Stimulated activated naive B cell treated with anti-CD40 and anti-IgM and Interleukin-4, amounts not matched to agents 10 μg/mL and 1 μg/mL and 100 μg/mL, for 72 hours (primary cell): ENCODE measurements at places on chromosomes 7 and 10.
A peak's percentile ranks its signal among the peaks of the same experiment; 100 is the strongest.

DNA sequence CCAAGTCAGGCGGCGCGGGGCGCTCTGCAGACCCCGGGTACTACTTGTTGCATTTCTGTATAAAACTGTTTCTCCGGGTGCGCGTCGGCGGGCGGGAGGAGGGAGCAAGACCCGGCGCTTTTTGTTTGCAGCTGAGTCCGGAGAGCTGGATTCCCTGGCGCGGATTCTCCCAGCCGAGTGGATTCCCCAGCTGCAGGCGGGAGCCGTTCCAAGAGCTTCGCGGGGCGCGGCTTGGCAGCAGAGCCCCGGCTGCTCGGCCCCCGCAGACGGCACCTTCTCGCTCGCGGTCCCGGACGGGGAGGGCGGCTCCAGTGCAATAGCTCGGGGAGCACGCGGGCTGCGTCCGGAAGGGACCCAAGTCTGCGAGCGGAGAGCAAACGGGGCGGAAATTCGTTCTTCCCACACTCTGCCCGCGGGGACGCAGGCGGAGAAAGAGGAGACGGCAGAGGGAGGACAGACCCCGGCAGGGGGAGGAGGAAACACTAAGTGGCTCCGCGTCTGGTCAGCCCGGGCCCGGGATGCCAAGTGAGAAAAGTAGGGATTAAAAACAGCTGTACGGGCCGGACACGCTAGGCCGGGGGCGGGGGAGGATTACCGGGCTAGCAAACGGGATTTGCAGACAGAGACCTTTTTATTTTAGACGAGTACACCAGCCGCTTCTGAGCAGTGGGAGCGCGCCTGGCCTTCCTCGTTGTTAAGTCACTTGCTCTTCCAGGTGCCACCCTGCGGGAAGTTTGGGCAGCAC, at the start of gene TRIL:
TRIL (minus strand) TSS at position 96 of the 745 bp plus-strand sequence. CDS start 284 bp downstream, outside the sequence.
- H3K4me1 ChIP-seq = peaks cover 18% of the 10 kb centered on the region
- peak within 1 kb of the TSS; percentile 88 for H3K27ac ChIP-seq
- H3K4me3 ChIP-seq = peak within 1 kb of the TSS; percentile 12

DNA sequence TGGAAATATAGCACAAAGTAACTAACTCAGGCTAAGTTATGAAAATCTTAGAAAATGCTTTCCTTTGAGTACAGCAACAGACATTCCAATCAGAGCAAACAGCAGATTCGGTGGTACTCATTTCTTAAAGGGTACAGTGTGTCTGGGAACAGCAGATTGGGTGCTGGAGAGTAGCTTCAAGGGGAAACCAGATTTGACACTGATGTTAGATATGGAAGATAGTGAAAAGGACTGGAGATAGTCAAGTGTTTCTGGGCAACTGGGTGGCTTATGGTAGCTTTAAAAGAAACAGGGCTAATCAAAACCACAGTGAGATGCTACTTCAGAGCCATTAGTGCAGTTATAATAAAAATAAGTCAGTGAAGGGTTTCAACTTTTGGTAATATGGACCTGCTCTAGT, 12.1 kb upstream of the UMAD1 start:
- no peaks in the 10 kb centered on the region for H3K27me3 ChIP-seq
- no peak overlapping the region for H3K4me3 ChIP-seq
- H3K27ac ChIP-seq = no peak overlapping the region
- peaks cover 7% of the 10 kb centered on the region for H3K36me3 ChIP-seq
- H3K4me1 ChIP-seq = no peaks in the 10 kb centered on the region

DNA sequence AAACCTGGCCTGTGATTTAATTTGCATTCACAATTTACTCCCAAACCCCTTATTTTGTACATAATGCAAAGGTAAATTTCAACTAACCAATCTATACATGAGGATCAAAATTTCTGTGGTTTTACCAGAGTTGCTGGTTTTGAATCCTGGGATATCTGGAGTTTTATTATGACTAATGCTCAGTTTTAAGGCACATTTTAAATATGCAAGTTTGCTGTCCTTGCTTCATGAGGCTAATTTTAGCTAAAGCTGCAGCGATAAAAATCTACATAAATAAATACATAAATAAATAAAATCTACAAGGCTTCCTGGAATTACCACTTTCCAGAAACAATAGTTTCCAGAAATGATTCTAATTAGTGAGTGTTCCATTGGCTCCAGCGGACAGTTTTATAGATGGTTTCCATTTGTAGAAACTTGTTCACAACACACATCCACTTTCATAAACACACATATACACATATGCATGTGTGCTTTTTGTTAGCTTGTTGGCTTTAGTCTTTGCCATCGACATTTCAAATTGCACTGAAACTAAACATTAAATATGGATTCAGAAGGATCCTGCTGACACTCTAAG, 339.5 kb upstream of the NRP1 start:
- no peaks in the 10 kb centered on the region for H3K27me3 ChIP-seq
- no peak overlapping the region for H3K4me3 ChIP-seq
- no peaks in the 10 kb centered on the region for H3K4me1 ChIP-seq
- no peaks in the 10 kb centered on the region for H3K36me3 ChIP-seq
- H3K27ac ChIP-seq = no peak overlapping the region

DNA sequence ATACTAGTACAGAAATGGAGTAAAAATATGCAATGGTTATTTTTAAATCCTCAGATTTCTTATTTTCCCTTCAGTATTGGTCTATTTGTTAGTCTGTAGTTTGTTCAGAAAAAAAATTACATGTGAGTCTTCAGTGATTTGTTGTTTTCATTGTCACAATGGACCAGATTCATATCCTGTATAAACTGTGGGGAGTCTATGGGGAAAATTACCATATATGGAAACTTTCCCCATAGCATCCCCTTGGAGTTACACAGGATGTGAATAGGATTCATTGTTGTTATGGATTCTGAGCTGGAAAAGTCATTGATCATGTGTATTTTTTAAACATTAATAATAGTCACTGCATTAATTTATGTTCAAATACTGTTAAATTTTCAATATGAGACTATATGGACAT, 72.6 kb downstream of the ST7 start:
- H3K36me3 ChIP-seq = no peaks in the 10 kb centered on the region
- no peak overlapping the region for H3K4me3 ChIP-seq
- no peaks in the 10 kb centered on the region for H3K27me3 ChIP-seq
- DNase-seq = no peak
- no peaks in the 10 kb centered on the region for H3K4me1 ChIP-seq
- no peak overlapping the region for H3K27ac ChIP-seq

DNA sequence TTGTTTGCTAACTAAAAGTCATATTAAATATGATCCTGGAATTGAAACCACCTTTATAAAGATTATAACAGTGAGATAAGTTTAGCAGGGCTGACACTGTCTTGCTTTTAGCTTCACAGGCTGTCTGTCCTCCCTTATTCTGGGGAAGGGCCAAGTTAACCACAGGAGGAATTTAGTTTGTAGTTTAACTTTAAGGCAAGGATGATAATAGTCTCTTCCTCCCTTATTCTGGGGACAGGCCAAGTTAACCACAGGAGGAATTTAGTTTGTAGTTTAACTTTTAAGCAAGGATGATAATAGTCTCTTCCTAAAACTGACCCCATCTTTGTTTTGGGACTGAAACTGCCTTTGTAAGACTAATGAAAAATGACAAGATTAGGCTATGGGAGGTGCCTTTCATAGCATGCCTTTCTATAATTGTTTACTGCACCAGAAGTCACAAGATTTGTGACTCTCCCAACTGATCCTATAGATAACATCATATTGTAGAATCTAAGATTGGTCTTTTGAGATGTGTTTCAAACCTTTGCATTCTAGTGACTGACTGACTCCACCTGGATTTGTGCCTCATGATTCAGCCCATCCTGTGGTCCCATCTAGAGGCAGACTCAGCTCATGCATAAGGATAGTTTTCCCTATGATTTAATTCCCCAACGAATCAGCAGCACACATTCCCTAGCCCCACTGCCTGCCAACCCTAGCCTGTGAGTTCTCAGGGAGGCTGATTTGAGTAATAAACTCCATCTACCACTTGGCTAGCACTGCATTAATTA, 212.0 kb downstream of the MAGI2 start:
- H3K27ac ChIP-seq = no peak overlapping the region
- no peaks in the 10 kb centered on the region for H3K27me3 ChIP-seq
- no peak for DNase-seq
- H3K36me3 ChIP-seq = no peaks in the 10 kb centered on the region
- no peaks in the 10 kb centered on the region for H3K4me1 ChIP-seq

- no peaks in the 10 kb centered on the region for H3K4me1 ChIP-seq
- H3K27me3 ChIP-seq = no peaks in the 10 kb centered on the region
- no peak overlapping the region for H3K4me3 ChIP-seq
- no peak for DNase-seq
- no peak overlapping the region for H3K27ac ChIP-seq
- no peaks in the 10 kb centered on the region for H3K36me3 ChIP-seq
Observed at GRCh38 chr10:29529146-29529545, 105.6 kb downstream of the SVIL start.

GRCh38 chr7:45917658-45918057, 3.4 kb downstream of the IGFBP3 start:
- H3K36me3 ChIP-seq = no peaks in the 10 kb centered on the region
- no peak overlapping the region for H3K4me3 ChIP-seq
- H3K4me1 ChIP-seq = peaks cover 20% of the 10 kb centered on the region
- H3K27ac ChIP-seq = no peak overlapping the region

DNA sequence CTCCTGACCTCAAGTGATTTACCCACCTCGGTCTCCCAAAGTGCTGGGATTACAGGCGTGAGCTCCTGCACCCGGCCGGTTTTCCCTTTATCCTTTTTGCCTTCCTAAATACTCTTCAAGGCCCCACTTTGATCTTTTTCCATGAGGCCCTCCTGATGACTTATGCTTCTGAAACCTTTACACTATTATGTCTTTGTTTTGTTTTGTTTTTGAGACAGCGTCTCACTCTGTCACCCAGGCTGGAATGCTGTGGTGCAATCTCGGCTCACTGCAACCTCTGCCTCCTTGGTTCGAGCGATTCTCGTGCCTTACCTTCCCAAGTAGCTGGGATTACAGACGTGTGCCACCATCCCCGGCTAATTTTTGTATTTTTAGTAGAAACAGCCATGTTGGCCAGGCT, 3.8 kb downstream of the STMP1 start:
- peak overlapping the region; percentile 26 for H3K27ac ChIP-seq
- DNase-seq = no peak
- peaks cover 32% of the 10 kb centered on the region for H3K4me1 ChIP-seq
- peaks cover 26% of the 10 kb centered on the region for H3K36me3 ChIP-seq
- H3K4me3 ChIP-seq = no peak overlapping the region
